Upper lobe of left lung (tissue), 6 donors: ENCODE measurements at places on chromosomes 13 and 19. TPM values are rescaled to one million over a fixed set of nuclear protein-coding genes. Genes with fewer than 3 reads are reported as not detected.
A peak's percentile ranks its signal among the peaks of the same experiment; 100 is the strongest.

DNA sequence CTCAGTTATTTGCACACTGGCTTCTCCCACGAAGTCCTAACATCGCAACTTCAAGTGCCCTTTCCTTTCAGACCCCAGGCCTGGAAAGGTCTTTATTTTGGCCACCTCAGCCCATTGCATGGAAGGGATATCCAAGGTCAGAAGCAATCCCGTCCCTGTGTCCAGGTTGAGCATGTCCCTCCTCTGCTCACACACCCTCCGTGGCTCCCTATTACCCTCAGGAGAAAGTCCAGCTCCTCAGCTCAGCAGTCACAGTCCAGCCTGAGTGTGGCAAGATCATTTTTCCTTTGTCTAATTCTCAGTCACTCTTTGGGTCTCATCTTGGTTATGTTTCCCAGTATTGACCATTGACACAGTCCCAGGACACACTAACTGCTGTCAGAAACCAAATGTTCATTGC lies 19.2 kb downstream of the ARRDC2 start:
- H3K27ac ChIP-seq: no peak overlapping the region
- no peak overlapping the region for H3K4me3 ChIP-seq
- peaks cover 48% of the 10 kb centered on the region for H3K4me1 ChIP-seq
- no peaks in the 10 kb centered on the region for H3K36me3 ChIP-seq

DNA sequence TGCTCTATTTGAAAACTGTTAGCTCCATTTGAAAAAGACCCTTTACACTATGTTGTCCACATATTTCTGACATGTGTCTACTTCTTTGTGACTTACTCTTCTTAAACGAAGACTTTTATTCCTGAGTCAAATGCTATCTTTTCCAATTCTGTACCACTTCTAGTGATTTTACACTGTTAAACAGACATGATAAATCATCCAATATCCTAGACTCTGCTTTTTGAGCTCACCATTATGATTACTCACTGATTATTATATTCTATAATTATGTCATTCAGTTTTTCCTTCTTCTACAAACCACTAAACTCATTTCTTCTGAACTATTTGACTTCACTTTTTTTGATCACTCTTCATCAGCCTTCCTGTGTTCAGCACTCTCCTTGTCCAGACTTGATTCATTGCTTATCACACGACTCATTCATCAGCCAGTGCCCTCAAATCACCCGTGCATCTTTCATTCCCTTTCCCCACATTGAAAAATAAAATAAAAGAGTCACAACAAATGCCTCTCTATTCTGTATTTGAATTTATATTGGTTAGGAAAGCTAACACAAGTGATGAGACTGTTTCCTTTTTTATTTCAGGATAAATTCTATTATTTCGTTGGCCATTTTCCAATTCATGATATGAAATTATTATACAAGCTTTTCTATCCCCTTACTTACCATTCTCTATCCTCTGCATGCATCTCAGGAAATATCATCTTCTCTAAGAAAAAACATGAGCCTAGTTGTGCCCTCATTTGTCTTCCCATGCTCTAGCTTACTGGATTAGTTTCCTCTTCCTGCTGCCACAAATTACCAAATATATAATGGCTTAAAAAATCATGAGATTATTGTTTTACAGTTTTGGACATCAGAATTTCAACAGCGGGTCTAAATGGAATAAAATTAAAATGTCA lies 1482.1 kb upstream of the MIR17HG start:
- no peak overlapping the region for H3K27ac ChIP-seq
- H3K27me3 ChIP-seq: no peaks in the 10 kb centered on the region
- DNase-seq: no peak
- no peaks in the 10 kb centered on the region for H3K4me1 ChIP-seq
- no peak overlapping the region for H3K4me3 ChIP-seq
- no peaks in the 10 kb centered on the region for H3K36me3 ChIP-seq

- peak overlapping the region; percentile 84 for H3K27ac ChIP-seq
- H3K36me3 ChIP-seq: no peaks in the 10 kb centered on the region
- no peaks in the 10 kb centered on the region for H3K27me3 ChIP-seq
- H3K4me3 ChIP-seq: peak overlapping the region; percentile 72
Observed at GRCh38 chr13:36919171-36919832, 736 bp downstream of the SMAD9 start.

The THSD8 gene
- 4.6 TPM for total RNA-seq

- H3K4me3 ChIP-seq: no peak overlapping the region
- H3K4me1 ChIP-seq: no peaks in the 10 kb centered on the region
- DNase-seq: no peak
- H3K27ac ChIP-seq: no peak overlapping the region
Observed at GRCh38 chr19:51681286-51681941, 11.7 kb upstream of the SPACA6 start.
